ENCODE measurements at places on chromosomes 6 and 20. TPM values are rescaled to one million over a fixed set of nuclear protein-coding genes. Genes with fewer than 3 reads are reported as not detected.
A peak's percentile ranks its signal among the peaks of the same experiment; 100 is the strongest.

GRCh38 chr20:38900606-38901005, 25.6 kb upstream of the FAM83D start:
- no peak for DNase-seq

DNA sequence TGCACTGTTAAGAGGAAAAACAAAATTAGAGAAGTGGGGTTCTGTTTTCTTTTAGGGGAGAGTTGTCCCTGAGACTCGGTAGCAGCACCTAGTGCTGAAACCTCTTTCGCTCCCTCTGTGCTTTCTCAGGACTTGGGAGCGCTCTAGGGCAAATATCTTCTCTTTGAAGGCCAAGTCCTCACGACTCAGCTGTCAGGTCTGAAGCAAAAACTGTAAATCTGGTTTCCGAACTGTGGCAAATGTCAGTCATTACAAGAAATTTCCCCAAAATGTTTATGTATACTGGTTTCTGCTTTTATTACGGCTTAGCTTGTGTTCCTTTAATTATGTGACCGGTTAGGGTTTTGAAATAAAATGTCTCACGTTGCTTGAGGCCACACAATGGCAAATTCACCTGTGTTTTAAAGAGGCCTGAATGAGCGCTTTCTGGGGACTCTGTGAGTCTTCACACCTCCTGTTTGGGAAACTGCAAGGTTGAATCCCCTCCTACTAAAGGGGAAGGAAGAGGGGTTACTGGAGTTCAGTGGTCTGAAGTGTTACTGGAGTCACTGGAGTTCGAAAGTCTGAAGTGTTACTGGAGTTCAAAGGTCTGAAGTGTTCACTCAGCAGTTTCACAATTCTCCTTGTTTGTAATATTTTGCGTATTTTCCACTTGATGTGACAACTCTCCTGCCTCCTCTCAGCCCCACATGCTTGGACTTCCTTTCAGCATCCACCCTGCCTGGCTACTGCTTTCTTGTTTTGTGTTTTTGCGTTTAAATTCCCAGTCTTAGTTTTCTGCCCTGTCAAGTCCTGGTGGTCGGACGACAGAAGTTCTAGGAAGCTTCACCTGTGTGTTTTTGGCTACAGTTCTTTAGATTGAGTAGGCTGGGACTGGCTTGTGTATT, 1.6 kb downstream of the SMPDL3A start:
- DNase-seq = peak; percentile 77

DNA sequence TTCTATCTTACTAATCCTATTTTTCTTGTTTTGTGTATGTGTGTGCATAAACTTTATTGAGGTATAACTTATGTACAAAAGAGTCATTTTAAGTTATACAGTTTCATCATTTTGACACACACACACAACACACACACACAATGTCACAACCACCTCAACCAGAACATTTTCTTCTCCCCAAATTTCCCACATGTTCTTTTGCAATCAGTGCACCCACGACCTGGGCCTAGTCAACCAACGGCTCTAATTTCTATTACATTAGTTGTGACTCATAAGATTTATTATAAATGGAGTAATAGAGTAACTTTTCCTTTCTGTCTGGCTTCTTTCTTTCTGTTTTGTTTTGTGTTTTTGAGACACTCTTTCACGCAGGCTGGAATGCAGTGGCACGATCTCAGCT, 9.8 kb upstream of the POM121L2 start:
- DNase-seq = no peak

- no peak for DNase-seq
Measured at GRCh38 chr20:61044499-61044898, 207.6 kb upstream of the CDH4 start.

GRCh38 chr6:15121977-15122550, 123.8 kb upstream of the JARID2 start:
- DNase-seq = no peak

FNDC11 gene
- 0.97 TPM for total RNA-seq

CRIP3 gene
- total RNA-seq = not detected

DNA sequence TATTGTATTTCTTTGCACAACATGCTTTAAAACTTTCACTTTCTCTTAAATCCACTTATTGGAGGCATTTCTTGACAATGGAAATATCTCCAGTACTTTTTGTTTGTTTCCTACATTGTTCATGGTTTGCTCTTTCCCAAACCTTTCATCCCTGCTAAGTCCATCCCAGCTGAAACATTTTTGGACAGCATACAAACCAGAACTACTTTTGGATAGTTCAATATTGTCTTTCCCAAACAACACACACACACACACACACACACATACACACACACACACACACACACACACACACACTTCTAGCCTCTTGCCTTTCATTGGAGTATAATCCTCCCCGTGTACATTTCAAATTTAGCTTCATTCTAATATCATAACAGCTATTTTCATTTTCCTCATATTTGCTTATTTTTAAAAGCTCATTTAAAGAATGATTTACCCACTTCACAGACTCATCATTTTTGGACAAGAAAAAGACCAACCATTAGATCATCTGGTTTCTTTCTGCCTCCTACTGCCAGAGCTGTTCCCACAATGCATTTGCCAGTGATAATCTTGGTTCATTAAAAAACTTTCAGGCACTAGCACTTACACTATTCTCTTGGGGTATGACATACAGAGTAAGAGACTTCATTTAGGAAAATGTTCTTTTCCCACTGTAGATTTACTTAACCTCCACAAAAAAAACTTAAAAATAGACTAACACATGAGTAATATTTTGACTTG, 248.1 kb downstream of the CD109 start:
- DNase-seq = no peak

GSTA3 gene
- not detected for total RNA-seq

GRCh38 chr6:28401172-28401571, 1.6 kb upstream of the ZSCAN12 start:
- DNase-seq = no peak

MMP24OS gene
- 14.7 TPM for total RNA-seq

NUP153 gene
- 44.5 TPM for total RNA-seq

KIZ gene
- 15.5 TPM for total RNA-seq

GRCh38 chr6:7905416-7905815, 5.2 kb downstream of the TXNDC5 start:
- DNase-seq = peak; percentile 20

CALHM5 gene
- total RNA-seq = 7.7 TPM

FIG4 gene
- 17.7 TPM for total RNA-seq

DNA sequence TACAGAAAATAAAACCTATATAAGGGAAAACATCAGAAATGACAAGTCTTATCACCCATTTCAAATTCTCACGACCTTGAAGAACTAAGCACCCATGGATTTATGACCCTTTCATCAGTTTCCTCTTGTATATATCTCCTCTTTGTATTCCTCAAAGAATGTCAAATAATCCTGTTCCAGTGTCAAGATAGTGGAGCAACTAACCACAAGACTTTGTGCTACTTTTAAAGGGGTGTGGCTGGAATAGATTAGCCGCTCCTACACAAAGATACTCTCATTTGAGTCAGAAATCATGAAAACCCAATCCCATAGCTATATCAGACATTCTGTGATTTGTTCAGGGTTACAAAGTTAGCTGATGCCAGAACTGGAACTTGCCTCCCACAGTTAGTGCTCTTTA, 6.6 kb downstream of the REPS1 start:
- peak; percentile 31 for DNase-seq

DNA sequence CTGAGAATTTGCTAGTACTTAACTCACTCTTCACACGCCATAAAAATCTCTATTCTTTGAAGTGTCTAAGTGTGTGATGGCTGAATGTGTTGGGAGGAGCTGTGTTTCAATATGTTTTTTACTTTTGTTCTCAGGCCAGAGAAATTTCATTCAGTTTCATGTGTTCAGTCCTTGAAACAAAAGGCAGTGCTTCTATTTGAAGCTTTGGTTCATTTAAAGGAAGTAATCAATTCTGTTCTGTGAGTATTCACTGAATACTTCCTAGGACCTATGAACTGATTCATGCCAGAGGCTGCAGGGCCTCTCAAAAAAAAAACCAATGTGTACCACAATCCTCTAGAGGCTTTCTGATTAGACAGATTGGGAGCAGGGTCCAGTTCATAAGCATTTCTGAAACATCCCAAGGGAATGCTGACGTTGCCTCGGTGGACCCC, 12.4 kb upstream of the F13A1 start:
- DNase-seq = no peak

MLN gene
- not detected for total RNA-seq

DNA sequence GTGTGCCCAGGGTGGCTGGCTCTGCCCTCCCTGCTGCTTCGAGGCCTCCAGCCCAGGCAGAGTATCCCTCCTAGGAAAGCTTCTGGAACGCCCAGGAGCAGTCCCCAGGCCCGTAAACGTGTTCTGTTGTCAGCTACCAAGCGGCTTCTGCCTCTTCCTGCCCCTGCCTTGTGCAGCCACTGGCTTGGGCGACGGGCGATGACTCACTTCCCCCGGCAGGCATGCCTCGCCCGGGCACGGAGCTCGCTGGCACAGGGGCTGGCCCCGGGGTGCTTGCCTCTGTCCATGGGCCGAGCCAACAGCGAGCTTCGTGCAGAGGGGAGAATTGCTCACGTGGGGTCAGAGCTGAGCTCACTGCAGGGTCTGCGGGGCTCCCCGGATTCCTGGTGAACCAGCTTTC, 86.7 kb upstream of the THBS2 start:
- no peak for DNase-seq

MTHFD1L gene
- 43.2 TPM for total RNA-seq

F13A1 gene
- not detected for total RNA-seq

DNA sequence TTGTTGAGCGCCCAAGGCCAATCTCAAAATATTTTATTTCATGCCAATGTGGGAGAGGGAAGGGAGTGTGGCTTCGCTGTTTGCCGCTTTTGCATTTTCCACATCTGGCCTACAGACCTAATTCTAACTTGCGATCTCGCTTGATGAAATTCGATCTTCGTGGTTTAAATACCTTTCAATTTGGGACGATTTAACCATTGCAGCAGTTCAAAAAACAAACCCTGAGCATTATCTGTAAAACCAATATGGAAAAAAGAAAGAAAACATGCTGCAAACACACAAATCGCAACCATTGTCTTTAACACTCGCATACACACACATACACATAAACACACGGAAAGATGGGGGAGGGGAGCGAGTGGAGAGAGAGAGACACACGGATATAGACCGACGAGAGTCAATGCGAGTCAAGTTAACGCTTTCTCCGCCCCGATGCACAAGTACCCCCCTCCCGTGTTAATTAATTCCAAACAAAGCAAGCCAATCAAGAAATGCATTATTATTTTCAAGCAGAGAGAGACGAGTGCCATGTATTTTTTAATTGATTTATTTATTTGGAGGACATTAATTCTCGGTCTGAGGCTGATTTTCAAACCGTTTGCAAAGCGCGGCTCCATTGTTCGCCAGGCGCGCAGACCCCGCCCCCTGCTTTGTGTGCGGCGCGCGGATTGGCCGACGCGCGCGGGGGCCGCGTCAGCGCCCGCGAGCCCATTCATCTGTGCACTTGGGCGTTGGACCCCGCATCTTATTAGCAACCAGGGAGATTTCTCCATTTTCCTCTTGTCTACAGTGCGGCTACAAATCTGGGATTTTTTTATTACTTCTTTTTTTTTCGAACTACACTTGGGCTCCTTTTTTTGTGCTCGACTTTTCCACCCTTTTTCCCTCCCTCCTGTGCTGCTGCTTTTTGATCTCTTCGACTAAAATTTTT, at the start of gene MARCKS:
Gene MARCKS (plus strand): TSS at position 721 of the 931 bp plus-strand sequence. CDS start 401 bp downstream, outside the sequence.
- peak; percentile 92 for DNase-seq

GRCh38 chr6:105001906-105002305, 45.0 kb downstream of the LIN28B start:
- DNase-seq = no peak

DNA sequence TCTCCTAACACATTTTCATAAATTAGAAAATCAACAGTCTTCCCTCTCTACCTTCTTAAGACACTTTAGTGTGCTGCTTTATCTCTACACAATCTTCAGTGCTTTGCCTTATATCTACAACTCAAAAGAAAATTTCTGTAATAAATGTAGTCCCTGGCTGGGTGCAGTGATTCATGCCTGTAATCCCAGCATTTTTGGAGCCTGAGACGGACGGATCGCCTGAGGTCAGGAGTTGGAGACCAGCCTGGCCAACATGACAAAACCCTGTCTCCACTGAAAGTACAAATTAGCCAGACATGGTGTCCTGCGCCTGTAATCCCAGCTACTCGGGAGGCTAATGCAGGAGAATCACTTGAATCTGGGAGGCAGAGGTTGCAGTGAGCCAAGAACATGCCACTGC, 9.7 kb upstream of the EDN1 start:
- peak; percentile 57 for DNase-seq

GRCh38 chr20:62815066-62815991, 1.5 kb upstream of the COL9A3 start:
- peak; percentile 39 for DNase-seq

DNA sequence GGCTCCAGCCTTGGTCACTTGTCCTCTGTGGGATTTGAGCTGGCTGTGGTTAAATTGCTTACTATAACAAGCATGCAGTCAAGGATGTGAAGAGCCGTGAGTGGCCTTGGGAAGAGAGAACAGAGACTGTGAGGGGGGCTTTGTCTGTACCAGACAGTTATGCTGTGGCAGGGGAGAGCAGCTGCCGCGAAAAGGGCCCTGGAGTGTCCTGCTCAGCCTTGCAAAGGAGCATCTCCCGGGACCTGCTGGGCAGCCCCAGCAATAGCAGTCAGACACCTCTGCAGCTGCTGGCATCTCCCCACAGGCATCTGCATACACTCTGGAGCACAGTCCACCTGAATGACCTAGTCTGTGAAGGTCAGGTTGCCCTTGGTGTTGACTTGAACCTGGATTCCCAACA, 6.3 kb downstream of the EBF4 start:
- DNase-seq = no peak

SLC22A2 gene
- under 0.01 TPM for total RNA-seq

RBPJL gene
- not detected for total RNA-seq

DNA sequence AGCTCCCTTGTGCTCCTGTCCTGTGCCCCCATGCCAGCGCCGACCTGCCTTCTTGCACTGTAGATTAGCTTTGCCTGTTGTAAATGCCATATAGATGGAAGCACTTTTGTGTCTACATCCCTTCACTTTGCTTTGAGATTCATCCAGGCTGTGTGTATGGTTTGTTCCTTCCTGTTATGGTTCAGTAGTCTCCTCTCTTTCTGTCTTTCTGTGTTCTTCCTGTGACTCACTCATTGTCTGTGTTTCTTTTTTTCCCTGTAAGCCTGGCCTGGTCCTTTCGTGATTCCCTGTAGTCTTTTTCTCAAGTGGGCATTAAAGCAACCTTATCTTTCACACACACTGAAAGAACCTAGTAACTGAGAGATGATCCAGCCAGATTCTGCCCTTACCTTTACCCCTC, 66.6 kb downstream of the JARID2 start:
- no peak for DNase-seq

SLC44A4 gene
- total RNA-seq = not detected

All from fibroblast of villous mesenchyme (primary cell).